ENCODE measurements at places on chromosomes 3 and 15. TPM values are rescaled to one million over a fixed set of nuclear protein-coding genes. Genes with fewer than 3 reads are reported as not detected.

Gene DVL3
- 62.1 TPM for total RNA-seq

- H3K27ac ChIP-seq = no peak overlapping the region
- H3K36me3 ChIP-seq = no peaks in the 10 kb centered on the region
- no peak overlapping the region for H3K4me3 ChIP-seq
- no peak for DNase-seq
- H3K4me1 ChIP-seq = peaks cover 10% of the 10 kb centered on the region
Observed at GRCh38 chr3:23711916-23712494, 93.8 kb upstream of the UBE2E1 start.

DNA sequence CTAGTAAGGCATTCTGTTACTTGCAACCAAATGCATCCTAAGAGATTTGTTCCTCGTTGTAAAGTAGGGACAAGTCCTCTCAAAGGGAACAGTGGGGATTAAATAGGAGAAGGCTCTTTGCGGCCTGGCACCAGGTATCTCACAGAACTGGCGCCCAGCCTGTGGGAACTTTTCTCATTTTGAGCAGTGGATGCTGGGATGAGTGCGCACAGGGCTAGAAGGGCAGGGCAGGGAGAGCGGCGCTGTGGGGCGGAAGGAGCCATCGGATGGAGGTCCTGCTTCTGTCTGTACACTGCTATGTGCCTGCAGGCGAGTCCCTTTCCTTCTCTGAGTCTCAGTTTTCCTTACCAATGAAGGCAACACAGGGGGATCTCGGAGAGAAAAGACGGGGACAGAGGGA is 50.6 kb downstream of the WNT7A start:
- no peaks in the 10 kb centered on the region for H3K4me1 ChIP-seq
- no peaks in the 10 kb centered on the region for H3K36me3 ChIP-seq
- DNase-seq = no peak
- no peaks in the 10 kb centered on the region for H3K27me3 ChIP-seq
- H3K4me3 ChIP-seq = no peak overlapping the region
- H3K27ac ChIP-seq = no peak overlapping the region

- H3K27me3 ChIP-seq = no peaks in the 10 kb centered on the region
- DNase-seq = peak; percentile 78
- no peak overlapping the region for H3K4me3 ChIP-seq
- H3K36me3 ChIP-seq = peaks cover 31% of the 10 kb centered on the region
- peaks cover 70% of the 10 kb centered on the region for H3K4me1 ChIP-seq
Observed at GRCh38 chr15:90810354-90810753, 58.0 kb upstream of the FURIN start.

DNA sequence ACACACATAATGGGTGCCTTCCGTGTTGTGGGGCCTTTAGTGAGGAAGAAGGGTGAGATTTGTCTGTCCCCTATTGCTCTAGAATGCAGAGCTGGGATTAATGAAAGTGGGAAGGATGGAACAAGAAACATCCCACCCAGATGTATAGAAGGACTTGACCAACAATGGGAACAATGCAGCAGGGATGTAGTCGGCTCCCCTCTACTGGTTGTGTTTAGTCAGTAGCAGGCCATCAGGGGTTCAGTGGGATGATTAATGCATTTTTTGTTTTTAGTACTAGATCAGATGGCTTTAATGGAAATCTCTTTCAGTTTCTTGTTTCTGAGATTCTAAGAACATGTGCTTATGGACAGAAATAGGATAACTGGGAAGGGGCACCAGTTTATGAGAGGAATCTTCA is 156.0 kb upstream of the ROPN1 start:
- H3K27me3 ChIP-seq = no peaks in the 10 kb centered on the region

- no peaks in the 10 kb centered on the region for H3K4me1 ChIP-seq
- no peaks in the 10 kb centered on the region for H3K36me3 ChIP-seq
- H3K4me3 ChIP-seq = no peak overlapping the region
Observed at GRCh38 chr3:124172816-124173215, 180.9 kb upstream of the ROPN1 start.

Gene POLR2H
- 165 TPM for total RNA-seq

- no peaks in the 10 kb centered on the region for H3K27me3 ChIP-seq
- no peak overlapping the region for H3K4me3 ChIP-seq
- no peak overlapping the region for H3K27ac ChIP-seq
- peak; percentile 19 for DNase-seq
- peaks cover 16% of the 10 kb centered on the region for H3K36me3 ChIP-seq
Observed at GRCh38 chr3:100754563-100755334, 45.5 kb downstream of the TFG start.

Gene CRTC3
- total RNA-seq = 39.7 TPM

Gene AGBL1
- not detected for total RNA-seq

DNA sequence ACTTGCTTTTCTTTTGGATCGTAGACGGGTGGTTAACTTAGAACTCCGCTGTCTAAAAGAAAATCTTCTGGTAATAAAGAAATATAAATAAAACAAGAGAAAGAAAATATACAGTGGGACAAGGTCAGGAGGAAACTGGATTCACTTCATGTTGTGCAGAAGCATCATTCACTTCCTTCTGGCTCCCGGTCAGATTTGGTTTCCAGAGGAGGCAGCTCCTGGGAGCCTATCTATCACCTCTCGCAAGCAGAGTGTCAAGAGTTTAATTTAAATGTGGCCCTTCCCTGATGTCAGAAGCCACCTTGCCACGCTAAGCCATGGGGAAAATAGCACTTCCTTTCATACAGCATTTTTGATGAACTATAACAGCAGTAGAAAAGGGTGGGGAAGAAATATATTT is 139.1 kb downstream of the NSMCE3 start:
- no peak overlapping the region for H3K27ac ChIP-seq
- no peak overlapping the region for H3K4me3 ChIP-seq
- DNase-seq = no peak
- no peaks in the 10 kb centered on the region for H3K4me1 ChIP-seq

DNA sequence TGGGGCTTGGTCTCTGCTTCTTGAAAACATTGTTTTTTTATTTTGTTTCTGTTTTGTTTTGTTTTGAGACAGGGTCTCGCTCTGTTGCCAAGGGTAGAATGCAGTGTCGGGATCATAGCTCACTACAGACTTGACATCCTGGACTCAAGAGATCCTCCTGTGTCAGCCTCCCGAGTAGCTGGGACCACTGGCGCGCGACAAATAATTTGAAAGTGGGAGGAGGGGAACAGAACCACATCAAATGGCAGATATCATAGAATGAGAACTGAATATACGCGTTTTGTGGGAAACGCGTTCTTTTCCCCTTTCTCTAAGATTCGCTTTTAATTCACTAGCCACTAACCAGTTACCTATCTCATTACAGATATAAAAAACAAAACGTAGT is 641 bp upstream of the VPS13C start:
- H3K27ac ChIP-seq = peak overlapping the region; percentile 45
- DNase-seq = no peak
- H3K4me3 ChIP-seq = peak overlapping the region; percentile 99
- H3K27me3 ChIP-seq = no peaks in the 10 kb centered on the region
- peaks cover 30% of the 10 kb centered on the region for H3K4me1 ChIP-seq

- DNase-seq = no peak
- H3K36me3 ChIP-seq = peaks cover 89% of the 10 kb centered on the region
Observed at GRCh38 chr3:55471522-55472280, 15.4 kb downstream of the WNT5A start.

DNA sequence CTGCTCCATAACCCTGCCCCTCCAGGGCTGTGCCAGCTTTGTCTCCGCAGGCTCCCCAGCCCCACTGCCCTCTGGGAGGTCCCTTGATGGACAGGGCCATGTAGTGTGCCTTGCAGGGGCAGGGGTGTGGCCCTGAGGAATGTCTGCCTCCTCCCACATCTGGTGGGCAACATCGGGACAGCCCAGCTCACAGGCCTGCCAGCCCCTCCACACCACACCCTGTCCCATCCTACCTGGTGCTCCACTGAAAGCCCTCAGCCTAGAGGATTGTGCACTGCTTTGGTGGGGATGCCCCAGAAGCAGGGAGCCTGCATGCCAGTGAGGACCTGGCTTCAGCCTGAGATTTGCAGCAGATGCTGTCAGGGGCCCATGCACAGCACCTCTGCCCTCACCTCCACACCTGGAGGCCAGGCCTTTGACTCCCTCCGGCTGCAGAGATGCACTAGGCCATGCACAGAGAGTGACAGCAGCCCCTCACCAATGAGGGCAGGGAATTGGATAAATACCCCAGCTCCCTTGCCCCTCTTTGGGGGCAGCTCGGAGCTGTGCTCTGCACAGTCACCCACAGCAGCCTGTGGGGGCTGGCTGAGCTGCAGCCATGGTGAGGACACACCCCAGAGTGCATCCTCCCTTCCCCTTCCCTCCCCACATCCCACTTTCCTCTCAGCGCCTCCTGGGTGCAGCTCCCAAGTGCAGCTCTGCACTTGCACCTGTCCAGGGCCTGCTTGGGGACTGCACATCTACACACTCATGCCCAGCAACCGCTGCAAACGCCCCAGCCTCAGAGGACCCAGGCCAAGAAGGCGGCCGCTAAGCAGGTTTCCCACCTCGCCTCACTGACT is 2.7 kb downstream of the C3orf22 start:
- no peak overlapping the region for H3K27ac ChIP-seq
- no peaks in the 10 kb centered on the region for H3K36me3 ChIP-seq
- no peak for DNase-seq
- H3K4me3 ChIP-seq = no peak overlapping the region
